Left ventricle myocardium inferior (tissue), 1 donor: ENCODE measurements at places on chromosomes 3 and 15.

GRCh38 chr15:96366526-96366877, 36.0 kb downstream of the NR2F2 start:
- no peak for DNase-seq

- DNase-seq: no peak
These were observed 26.0 kb downstream of the TARS3 start for GRCh38 chr15:101698314-101698713.

- peak; percentile 69 for DNase-seq
These were observed at the start of gene CPNE4 for GRCh38 chr3:132034486-132035464. TSS of gene CPNE4 (minus strand) at chr3:132035014.

DNA sequence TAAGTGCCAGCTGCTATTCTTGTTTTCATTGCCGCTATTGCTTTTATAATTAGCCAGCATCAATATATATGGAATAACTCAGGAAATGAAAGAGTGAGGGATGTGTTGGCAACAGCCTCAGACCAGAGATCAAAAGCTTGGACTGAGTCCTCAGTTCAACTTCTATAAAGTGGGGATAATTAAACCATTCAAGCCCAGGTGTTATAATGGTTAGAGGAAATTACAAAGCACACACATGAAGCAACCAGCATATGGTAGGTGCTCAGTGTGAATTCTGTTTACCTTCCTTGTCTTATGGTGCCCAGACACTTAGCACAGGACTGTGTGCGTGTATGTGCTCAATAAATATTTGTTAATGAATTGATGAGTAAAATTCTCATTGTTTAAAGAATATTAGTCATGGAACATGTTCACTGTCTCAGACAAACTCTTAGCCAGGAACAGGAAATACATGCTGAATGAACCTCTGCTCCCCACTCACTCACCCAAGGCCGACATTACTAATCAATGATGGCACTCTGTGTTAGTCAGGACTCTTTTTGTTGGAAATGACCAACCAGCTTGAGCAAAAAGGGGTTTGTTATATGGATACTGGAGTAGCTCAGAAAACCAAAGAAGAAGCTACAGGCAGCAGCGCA, 16.7 kb upstream of the CCDC174 start:
- DNase-seq: no peak

DNA sequence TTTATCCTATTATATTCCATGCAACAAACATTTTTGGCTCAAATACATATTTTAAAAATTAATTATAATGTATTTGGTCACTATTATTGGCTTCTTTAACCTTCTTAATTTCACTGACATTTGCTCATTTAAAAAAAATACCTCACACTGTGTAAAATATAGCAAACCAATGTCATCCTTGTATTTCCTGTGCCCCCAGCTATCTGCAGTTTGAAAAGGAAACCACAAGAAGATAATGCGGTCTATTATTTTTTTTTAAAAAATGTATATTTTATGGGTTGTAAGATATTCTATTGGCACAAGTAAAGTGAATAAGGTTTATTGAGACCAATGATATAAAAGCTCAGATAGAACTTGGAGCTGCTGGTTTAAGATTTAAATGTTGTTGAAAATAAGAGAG, 904.2 kb downstream of the SI start:
- no peak for DNase-seq

DNA sequence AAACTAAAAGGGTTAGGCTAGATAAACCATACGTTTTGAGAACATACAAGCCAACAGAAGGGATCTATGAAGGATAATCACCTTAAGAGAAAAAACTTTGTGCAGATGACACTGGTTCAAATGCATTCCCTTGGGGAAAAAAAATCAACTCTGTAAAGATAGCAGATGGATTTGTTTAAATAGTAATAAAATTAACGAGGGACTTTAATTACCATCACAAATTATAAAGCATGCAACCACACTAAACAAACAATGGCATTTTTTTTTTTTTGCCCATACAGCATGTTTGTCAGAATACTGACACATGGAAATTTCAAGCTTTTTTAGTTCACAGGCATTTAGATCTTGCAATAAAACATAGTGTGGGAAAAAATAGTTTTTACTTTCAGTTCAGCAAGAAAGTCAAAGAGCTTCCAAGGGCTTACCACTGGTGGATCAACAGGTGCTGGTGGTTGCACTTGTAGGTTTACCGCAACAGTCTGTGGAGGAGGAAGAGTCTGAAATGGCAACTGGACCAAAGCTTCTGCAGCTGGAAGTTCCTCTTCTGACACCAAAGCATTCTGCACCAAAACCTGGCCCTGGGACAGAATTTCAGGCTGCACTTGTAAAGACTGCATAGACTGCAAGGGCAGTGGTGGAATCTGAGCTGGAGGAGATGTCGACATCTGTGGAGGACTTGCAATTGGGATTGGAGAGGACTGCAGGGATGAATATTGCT, 53.1 kb downstream of the PHC3 start:
- no peak for DNase-seq

- DNase-seq: peak; percentile 81
These were observed 13.7 kb upstream of the TLE3 start for GRCh38 chr15:70111203-70112073.

DNA sequence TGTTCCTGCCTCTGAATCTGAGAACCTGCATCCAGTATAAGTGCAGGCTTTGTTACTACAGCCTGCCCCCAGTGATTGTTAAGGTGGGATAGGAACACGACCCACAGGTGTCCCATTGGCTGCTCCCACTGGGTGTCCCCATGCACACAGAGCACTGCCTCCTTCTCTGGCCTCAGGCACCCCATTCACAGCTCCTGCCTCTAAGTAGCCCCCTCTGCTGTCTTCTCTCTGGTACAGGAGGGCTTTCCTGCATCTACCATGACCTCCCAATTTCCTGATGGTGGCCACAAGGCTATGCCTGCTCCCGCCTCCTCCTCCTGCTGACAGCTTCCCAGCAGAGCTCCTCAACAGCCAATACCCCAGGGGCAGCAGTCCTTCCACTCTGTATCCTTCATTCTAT, 238.6 kb upstream of the TMC3 start:
- DNase-seq: no peak

- no peak for DNase-seq
These were observed 115.9 kb downstream of the RASA2 start for GRCh38 chr3:141602706-141603105.

GRCh38 chr3:108907194-108907593, 46.5 kb downstream of the GUCA1C start:
- no peak for DNase-seq

- DNase-seq: no peak
These were observed 73.8 kb downstream of the FHIT start for GRCh38 chr3:61177450-61177849.

DNA sequence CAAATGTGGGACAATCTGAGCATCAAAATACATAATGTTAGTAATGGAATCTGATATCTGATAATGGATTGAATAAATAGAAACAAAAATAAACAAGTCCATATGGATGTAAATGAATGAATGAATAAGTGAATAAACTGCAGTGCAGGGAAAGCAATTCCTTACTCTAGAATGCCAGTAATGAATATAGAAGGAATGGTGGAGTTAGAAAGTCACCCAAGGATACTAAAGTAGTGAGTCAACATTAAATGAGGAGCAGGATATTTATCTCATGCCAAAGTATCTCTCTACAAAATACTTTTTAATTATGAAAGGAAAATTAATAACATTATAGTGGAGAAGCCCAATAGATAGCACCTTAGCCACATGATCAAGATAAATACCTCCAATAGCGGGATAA, 300.3 kb downstream of the FEZF2 start:
- no peak for DNase-seq

- DNase-seq: no peak
These were observed 55.4 kb downstream of the ABHD2 start for GRCh38 chr15:89143503-89144162.

GRCh38 chr15:60551781-60552161, 72.8 kb upstream of the ICE2 start:
- no peak for DNase-seq

DNA sequence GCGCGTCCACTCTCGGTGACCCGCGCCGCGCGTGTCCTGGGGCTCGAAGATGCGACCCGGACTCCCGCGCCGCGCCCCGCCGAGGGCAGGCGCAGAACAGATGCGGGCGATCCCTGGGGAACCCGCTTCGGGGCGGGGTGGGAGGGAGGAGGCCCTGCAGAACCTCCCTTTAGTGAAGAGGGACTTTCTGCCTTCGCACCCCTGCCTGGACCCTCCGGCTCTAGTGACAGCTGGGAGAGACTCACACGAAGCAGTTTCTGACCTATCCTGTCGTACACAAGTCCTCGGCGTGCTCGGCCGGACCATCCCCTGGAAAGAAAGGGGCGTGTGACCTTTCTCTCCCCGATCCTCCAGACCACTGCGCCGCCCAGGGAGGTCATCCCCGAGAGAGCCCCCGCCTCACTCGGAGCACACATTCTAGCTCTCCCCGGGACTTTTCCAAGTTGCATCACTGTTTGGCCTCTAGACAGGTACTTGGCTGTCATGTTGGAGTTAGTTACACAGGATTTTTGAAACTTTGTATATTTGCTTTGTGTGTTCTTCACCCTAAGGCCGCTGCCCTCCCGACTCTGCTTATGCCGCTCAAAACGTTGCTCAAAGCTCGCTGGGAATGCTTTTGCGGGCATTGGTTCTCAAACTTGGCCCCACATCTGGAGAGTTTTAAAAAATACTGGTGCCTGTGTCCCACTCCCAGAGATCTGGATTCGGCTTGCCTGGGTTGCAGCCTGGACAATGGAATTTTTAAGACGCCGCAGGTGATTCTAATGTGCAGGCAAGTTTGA, 582 bp downstream of the CGNL1 start:
- DNase-seq: peak; percentile 31

DNA sequence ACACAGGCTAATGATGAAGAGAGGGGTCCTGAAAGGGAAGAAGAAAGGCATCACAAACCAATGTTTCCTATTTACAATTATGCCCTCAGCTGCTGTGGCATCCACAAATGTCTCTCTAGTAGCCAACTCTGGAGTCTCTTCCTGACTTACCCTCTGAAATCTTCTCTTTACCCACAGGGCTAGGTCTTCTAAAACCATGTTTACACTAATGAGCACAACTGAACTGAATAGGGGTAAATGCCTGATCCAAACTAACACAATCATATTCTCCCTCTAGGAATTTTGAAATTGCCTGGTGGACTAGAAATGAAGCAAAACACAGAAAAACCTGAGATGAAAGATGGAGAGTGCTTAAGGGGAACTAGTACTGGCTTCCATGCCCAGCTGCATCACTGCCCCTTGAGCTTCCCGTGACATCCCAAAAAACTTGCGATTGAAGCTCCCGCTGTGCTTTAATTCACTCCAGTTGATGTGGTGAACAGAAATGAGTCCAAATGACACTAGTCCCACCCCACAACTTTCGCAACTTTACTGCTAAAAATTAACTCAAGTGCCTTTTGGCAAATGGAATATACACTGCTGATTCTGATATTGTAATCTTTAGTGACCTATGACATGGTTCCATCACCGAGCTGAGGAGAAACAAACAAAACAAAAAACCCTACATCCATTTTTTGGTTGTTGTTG, 32.8 kb downstream of the CFAP20DC start:
- DNase-seq: no peak

GRCh38 chr3:25428789-25429335, 799 bp downstream of the RARB start:
- DNase-seq: no peak

DNA sequence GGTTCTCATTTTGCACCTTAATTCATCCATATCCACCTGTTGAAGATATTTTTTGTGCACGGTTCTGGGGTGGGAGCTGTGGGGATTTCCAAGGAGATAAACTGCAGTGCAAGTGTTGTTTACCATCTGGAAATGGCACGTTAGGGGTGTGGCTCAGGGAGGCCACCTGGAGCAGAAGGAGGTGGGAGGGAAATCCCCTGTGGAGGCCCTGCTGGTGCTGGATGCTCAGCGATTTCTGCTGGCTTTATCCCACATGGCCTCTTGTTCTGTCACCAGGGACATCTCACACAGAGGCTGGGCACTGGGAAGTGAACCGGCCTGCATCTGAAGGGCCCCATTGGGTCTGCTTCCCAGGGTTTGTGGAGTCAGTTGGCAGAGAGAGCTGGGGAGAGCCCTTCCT, 24.3 kb downstream of the TRPM1 start:
- no peak for DNase-seq

DNA sequence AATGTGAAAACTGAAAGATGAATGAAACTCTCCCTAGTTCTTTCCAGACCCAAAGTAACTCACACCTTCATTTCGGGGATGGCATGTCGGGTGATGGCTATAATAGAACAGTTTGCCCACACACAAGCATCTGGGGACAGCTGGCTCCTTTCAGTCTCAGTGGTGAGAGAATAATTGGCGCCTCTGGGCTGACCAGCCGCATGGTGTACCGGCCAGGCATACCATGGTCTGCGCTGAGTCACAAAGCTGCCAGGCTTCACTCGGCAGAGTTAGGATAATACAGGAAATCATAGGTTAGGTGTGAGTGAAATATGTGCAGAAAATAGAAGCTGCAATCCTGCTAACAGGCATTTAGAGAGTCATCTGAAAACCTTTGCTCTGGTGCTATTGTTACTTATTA, 80.4 kb upstream of the IGF1R start:
- no peak for DNase-seq

DNA sequence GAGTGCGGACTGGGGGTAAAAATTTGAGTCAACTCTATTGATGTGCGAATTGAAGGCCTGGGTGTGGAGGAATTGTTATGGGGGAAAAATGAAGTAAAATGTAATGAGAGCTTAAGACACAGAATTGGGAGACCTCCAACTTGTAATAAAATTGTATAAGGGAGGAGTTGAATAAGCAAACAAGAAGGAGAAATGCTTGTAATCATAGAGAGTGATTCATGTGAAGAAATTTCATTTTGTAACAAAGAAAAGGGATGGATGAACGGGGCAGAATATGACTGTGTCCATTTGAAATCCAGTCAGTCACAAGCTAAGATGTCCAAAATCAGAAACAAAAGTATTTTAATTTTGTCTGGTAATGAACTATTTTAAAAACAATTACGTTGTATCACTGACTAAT, 552.3 kb downstream of the NAALADL2 start:
- no peak for DNase-seq

DNA sequence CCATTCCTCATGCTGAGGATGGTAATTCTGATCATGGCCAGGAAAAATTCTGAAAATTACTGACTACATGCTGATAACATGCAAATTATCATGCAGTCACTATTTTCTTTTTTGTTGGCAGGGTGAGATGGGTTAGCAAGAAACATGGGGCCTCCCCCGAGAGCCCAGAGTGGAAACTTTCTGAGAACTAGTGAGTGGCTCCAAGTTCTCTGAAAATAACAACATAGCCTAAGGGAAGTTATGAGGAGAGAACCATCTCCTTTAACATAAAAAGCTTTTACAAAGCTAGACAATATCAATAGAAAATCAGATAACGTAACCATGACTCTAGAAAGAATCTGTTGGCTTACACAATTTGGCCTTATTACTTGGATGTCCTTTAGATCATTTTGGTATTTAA, 254.2 kb downstream of the PLOD2 start:
- DNase-seq: no peak

DNA sequence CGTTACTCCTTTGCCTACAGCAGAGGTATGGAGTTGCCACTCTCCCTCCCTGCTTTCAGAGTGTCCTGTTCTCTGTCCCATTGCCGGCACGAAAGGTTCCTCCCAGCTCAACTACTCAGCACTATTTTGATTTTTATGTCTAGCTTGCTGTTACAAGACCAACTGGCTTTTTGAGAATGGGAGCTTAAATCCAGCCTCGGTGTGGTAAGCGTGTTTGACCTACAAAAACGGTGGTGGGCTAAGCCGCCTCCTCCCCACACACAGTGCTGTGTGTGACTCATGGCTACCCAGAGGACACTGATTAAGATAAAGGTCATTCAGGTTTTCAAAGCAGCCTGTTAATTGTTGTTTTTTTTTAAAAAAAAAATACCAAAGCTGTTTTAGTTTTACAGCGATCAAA, 64.5 kb downstream of the LRTM1 start:
- no peak for DNase-seq
